ENCODE measurements at places on chromosomes 1 and 21.

GRCh38 chr1:107788206-107789202, 176.5 kb downstream of the VAV3 start:
- no peak for DNase-seq

DNA sequence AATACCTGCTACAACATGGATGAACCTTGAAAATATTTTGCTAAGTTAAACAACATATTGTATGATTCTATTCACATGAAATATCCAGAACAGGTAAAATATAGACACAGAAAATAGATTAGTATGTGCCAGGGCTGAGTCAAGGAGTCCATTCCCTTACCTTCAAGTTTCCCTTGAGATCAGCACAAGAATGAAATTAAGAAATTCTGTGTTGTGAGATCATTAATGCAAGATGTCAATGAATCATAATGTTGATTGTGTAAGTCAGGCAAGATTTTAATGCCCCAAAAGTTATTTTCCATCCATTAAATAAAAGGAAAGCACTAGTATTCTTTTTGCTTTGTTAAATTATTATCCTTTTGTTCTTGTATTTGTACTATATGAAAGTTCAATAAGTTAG, 139.4 kb downstream of the MRPL39 start:
- DNase-seq: no peak

- no peak for DNase-seq
These were observed 68.1 kb upstream of the ANGPTL1 start for GRCh38 chr1:178938959-178939317.

GRCh38 chr1:230153641-230154296, 86.7 kb downstream of the GALNT2 start:
- DNase-seq: no peak

- no peak for DNase-seq
These were observed 749 bp downstream of the AKIRIN1 start for GRCh38 chr1:38991638-38992411.

DNA sequence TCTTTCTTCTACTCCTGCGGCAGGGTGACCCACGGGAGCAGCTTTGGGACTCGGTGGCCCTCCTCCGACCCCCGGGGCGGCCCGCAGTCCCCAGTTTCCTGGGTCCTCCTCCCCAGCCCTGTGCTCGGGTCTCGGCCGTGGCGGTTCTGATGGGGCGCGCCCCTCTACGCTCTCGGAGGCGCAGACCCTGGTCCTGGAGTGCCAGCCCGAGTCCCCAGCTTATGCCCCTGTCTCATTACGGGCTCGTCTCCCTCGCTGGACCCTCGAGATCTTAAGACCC, 430 bp downstream of the BTG2 start:
- DNase-seq: no peak

- DNase-seq: no peak
These were observed 107.4 kb downstream of the LEPR start for GRCh38 chr1:65527707-65528503.

DNA sequence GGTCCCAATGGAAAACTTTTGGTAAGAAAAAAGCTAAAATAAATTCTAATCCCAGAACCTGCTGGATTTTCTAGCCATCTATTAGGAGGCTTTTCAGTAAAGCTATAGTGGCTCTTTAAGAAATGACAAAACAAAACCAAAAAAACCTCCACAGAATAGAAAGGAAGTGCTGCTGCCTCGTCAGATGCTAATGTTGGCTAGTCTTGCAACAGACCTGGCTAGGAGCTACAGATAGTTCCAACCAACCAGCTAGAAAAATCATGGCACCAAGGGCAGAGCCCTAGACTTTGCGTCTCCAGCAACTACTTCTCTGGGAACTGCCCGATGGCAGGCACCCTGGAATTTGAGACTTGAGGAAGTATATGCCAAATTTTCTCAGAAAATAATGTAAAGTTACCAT, 7.6 kb downstream of the CD101 start:
- DNase-seq: no peak

- DNase-seq: no peak
These were observed 2.8 kb upstream of the EFNA4 start for GRCh38 chr1:155060736-155061135.
